Stimulated activated CD4-positive, alpha-beta T cell treated with anti-CD3 and anti-CD28 coated beads, TNF-alpha, amount 100 ng/mL, for 48 hours (primary cell): ENCODE measurements at places on chromosomes 11 and 22.

- no peak for DNase-seq
These were observed 26.9 kb downstream of the MRPL16 start for GRCh38 chr11:59783632-59784090.

- DNase-seq: no peak
These were observed 179.6 kb downstream of the CTTN start for GRCh38 chr11:70577948-70578347.

DNA sequence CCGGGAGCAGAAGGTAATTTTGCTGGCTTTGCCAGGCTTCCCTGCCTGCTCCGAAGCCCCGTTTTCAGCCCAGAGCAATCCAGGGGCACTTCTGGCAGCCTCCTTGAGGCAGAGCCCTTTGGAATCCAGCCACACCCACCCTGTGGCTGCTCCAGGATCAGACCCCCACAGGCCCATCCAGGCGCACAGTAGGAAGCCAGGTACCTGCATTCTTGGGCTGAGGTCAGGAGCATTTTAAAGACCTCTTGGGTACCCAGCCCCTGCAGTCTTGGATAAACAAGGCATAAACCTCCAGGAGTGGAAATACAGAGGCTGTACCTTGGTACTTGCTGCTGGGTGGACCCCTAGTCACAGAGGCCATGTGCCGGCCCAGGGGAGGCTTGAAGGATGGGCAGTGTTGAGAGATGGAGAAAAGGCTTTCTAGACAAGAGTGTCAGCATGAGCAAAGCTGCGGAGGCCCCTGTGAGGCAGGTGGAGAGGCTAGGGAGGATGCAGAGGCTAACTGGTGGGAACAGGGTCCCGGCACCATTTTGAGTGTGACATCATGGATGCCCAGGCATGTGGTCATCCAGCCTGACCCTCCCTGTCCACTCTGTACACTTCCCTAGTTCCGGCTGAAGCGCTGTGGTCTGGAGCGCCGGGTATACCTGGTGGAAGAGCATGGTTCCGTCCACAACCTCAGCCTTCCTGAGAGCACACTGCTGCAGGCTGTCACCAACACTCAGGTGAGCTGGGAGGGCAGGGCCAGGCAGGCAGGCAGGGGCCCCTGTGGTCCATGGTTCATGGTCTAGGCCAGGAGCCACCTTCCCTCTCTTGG lies 3.9 kb downstream of the MUS81 start:
- no peak for DNase-seq

DNA sequence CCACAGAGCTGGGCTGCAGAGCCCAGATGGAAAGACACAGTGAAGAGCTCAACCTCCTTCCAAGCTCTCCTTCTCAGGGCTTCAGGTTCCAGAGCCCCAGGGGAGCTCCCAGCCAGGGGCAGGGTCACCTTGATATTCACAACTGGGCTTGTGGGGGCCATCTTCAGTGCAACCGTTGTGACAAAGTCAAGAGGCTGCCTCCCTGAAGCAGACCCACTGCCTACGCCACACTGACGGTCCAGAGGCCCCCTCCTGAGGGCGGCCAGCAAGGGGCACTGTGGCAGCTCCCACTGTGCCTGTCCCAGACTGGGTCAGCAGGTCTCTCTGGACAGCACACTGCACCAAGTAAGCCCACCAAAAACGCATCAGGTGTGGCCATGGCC lies 84.1 kb downstream of the DGCR2 start:
- no peak for DNase-seq

DNA sequence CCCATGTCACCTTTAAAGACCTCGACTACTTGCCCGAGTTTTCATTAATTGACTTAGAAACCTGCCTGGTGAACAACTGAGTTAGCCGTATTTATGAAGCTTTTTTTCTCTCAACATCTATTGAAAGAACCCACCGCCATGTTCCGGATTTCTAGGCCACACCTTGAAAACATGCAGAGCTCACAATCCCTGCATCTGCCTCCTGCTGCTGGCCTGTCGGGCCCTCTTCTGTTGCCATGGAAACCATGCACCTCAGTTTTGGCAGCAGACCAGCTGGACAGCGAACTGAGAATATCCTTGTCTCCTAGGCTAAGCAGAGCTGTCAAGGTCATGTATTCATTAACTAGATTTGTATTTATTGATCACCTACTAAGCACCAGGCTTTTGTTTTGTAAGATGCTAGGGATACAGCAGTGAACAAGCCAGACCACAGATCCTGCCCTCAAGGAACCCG lies 4.3 kb upstream of the PATZ1 start:
- no peak for DNase-seq

DNA sequence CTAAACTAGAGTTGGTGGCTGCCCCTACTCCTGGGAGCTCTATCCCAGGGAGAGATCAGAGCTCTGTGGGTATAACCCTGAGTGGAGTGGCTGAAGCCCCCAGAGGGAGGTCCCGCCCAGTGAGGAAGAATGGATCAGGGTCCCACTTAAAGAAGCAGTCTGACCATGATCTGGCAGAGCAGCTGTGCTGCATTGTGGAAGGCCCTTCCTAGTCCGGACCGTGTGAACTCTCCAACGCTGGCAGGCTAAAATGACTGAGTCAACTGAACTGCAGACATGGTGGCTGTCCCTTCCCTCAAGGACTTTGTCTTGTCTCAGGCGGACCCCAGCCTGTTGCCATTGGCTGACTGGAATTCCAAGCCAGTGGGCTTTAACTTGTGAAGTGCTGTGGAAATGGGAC lies 494.2 kb downstream of the FAM181B start:
- no peak for DNase-seq
